ENCODE measurements at places on chromosomes 1 and 21.

DNA sequence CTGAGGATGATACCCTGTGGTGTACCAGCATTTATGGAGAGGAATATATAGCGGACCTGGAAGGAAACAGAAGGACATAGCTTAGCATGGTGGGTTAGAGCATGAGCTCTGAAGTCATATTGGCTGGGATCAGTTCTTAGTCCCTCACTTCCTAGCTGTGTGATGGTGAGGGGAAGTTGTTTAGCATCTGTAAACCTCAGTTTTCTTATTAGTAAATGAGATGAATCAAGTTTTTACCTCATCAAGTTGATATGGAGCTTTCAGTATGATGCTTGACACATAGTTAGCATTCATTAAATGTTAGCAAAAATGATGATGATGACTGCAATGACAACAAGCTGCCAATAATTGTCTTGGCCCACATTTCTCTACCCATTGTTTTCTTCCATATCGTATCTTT lies 84.8 kb downstream of the NEK7 start:
- DNase-seq = no peak

GRCh38 chr21:15775981-15776380 lies 46.2 kb downstream of the USP25 start:
- no peak for DNase-seq

- no peak for DNase-seq
Observed at GRCh38 chr1:112264010-112264409, 132.0 kb upstream of the CTTNBP2NL start.

GRCh38 chr1:181153634-181153961 lies 65.1 kb downstream of the IER5 start:
- DNase-seq = no peak

DNA sequence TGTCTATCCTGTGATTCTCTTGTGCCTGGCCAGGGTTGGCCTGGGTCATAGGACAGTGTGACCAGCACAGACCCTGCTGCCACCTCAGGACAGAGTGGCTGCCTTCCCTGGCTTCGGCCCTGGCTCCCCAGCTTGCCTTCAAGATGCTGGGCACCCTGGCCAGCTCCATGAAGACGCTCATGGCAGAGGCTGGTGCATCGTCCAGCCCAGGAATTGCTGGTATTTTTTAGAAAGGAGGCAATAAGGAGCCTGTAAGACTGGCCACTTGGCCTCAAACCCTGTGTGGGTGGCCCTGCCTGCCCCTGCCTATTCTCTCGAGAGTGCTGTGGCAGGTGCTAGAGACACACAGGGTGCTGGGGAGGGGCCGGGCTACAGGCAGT lies 70.4 kb upstream of the ACTRT2 start:
- no peak for DNase-seq

DNA sequence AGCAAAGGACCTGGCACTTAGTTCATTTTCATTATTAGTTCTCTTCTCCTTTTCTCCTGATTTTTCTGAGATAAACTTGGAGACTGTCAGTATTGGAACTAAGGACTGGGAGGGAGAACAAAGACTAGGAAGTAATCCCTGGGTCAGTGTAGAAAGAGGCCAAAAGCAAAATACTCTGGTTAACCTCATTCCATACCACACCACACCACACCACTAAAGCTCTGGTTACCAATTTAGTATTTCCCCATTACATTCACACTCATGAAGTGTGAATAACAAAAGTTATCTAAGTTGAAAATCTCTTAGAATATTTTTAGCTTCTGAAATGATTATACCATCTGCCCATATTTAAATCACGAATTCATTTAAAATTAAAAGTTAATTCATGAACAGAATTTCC lies 68.9 kb upstream of the DMRTA2 start:
- DNase-seq = no peak

- DNase-seq = no peak
Observed at GRCh38 chr1:222014001-222014400, 272.1 kb upstream of the DUSP10 start.

All from CD4-positive, alpha-beta T cell treated with Interleukin-1 beta for 1 hour (primary cell).